ENCODE measurements at places on chromosomes 6 and 20. TPM values are rescaled to one million over a fixed set of nuclear protein-coding genes. Genes with fewer than 3 reads are reported as not detected.

GRCh38 chr6:36444470-36444869, 1.7 kb downstream of the KCTD20 start:
- H3K4me3 ChIP-seq: peak overlapping the region; percentile 86
- no peaks in the 10 kb centered on the region for H3K27me3 ChIP-seq
- H3K36me3 ChIP-seq: peaks cover 9% of the 10 kb centered on the region
- peak overlapping the region; percentile 95 for H3K27ac ChIP-seq
- peaks cover 7% of the 10 kb centered on the region for H3K4me1 ChIP-seq

- peaks cover 18% of the 10 kb centered on the region for H3K36me3 ChIP-seq
- no peak overlapping the region for H3K4me3 ChIP-seq
- no peaks in the 10 kb centered on the region for H3K27me3 ChIP-seq
- no peaks in the 10 kb centered on the region for H3K4me1 ChIP-seq
Observed at GRCh38 chr20:21357844-21358243, 39.5 kb downstream of the NKX2-4 start.

GRCh38 chr6:114267897-114268296, 74.9 kb downstream of the HS3ST5 start:
- H3K27me3 ChIP-seq: no peaks in the 10 kb centered on the region
- DNase-seq: no peak
- no peak overlapping the region for H3K4me3 ChIP-seq
- no peak overlapping the region for H3K27ac ChIP-seq
- no peaks in the 10 kb centered on the region for H3K36me3 ChIP-seq
- no peaks in the 10 kb centered on the region for H3K4me1 ChIP-seq

DNA sequence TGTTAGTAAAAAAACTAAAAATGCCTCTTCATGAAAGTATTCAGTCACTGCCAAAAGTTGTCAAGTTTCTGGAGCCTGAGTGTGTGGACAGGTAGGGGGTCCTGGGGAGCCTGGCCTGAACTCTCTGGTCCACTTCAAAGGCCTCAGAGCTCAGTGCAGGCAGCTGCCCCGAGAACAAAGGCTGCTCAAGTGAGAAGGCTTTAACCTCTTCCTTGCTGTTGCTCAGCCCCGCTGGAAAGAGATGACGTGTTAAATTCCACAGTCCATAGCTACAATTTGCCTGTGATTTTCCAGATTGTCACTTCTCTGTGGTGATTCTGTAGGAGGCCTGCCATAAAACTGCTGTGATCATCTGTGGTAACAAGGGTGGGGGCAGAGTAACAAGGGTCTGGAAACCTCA, 96.9 kb downstream of the FAM120B start:
- DNase-seq: no peak
- H3K36me3 ChIP-seq: peaks cover 31% of the 10 kb centered on the region
- no peak overlapping the region for H3K4me3 ChIP-seq
- no peaks in the 10 kb centered on the region for H3K27me3 ChIP-seq
- H3K27ac ChIP-seq: no peak overlapping the region

DNA sequence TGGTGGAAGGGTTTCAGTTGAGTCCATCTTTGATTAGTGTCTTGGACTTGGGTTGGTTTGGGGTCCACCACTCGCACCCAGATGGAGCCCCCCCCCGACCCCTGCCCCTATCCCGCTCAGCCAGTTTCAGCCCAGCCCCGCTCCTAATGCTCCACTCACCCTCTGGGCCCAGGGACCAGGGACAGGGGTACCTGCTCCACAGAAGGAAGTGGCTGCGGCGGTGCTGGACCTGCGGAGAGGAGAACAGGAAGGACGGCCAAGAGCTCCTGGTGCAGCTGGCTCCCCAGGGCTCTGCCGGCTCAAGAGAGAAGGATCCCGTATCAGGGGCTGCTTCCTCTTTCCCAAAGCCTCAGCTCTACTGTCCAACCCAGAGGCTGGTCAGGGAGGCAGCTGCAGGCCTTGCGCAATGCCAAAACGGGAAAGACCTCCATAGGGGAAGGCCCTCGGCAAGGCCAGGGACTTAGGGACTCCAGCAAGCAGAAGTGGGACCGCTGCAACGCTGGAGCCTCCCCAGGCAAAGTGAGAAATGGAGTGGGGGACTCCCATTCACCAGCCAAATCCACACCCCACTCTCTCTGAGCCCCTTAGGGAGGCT, at the start of gene SIGLEC1:
SIGLEC1 (minus strand) TSS at position 322 of the 595 bp plus-strand sequence. CDS start 5,472 bp downstream, outside the sequence.
- H3K4me1 ChIP-seq: peaks cover 5% of the 10 kb centered on the region
- no peaks in the 10 kb centered on the region for H3K36me3 ChIP-seq
- no peak for DNase-seq
- H3K27ac ChIP-seq: no peak within 1 kb of the TSS
- H3K4me3 ChIP-seq: no peak within 1 kb of the TSS

GRCh38 chr6:49736017-49736508, 8.1 kb downstream of the CRISP3 start:
- H3K27me3 ChIP-seq: no peaks in the 10 kb centered on the region
- H3K36me3 ChIP-seq: no peaks in the 10 kb centered on the region
- H3K27ac ChIP-seq: no peak overlapping the region
- DNase-seq: no peak
- no peak overlapping the region for H3K4me3 ChIP-seq

GRCh38 chr6:42440778-42441696, 10.7 kb downstream of the TRERF1 start:
- no peak for DNase-seq
- H3K27me3 ChIP-seq: no peaks in the 10 kb centered on the region
- no peaks in the 10 kb centered on the region for H3K36me3 ChIP-seq
- no peak overlapping the region for H3K27ac ChIP-seq

GRCh38 chr6:155234687-155235086, 29.1 kb upstream of the CLDN20 start:
- no peak overlapping the region for H3K4me3 ChIP-seq
- no peaks in the 10 kb centered on the region for H3K36me3 ChIP-seq
- H3K4me1 ChIP-seq: peaks cover 4% of the 10 kb centered on the region
- H3K27ac ChIP-seq: no peak overlapping the region
- H3K27me3 ChIP-seq: no peaks in the 10 kb centered on the region
- DNase-seq: no peak

DNA sequence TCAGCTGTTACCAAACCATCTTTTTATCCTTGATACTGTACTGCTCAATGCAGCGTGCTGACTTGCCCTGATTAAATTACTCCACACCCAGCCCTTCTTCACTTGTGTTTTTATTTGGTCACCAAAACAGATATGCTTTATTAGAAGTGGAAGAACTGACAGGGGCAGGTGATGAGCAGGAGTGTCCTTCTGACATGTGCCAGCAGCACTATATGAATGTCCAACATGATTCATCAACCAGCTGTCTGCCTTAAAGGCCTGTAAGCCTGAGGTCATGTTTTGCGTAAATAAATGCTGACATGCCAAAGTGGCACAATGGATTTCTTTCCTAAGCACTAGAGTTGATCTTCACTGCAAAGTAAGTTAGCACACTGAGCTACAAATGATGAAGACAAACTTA, 15.4 kb downstream of the POPDC3 start:
- H3K27ac ChIP-seq: no peak overlapping the region
- no peak for DNase-seq
- no peak overlapping the region for H3K4me3 ChIP-seq

DNA sequence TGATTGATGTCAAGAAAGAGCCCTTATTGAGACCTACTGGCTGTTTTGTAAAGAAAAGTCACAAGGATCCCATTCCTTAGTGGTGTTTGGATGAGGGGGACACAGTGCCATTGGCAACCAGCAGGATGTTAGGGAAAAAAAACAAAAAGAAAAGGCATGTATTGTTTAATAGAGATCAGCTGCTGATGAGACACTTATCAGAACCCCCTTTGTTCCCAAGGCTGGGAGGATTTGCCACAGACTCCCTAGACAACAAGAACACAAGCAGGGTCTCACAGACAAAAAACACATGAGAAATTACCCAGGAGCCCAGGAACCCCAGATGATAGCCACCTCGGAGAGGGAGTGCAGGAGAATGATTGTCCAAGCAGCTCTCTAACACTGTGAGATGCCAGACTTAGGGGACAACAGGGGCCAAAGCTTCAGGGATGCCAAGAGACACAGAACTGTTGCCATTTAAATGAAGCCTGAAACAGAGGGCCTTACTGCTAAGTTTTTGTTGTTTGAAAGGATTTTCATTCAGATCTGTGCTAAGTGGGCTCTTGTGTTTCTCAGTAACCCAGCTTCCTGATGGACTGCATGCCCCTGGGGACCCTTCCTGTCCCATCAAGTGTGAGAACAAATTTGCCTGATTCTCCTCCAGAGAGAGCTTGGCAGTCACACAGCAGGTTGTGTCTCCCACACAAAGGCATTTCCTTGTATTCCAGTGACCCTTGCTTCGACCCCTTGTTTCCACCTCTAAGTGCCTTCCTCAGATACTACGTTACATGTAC, 48.7 kb upstream of the HEY2 start:
- no peaks in the 10 kb centered on the region for H3K4me1 ChIP-seq
- no peaks in the 10 kb centered on the region for H3K36me3 ChIP-seq
- no peak for DNase-seq
- H3K27me3 ChIP-seq: no peaks in the 10 kb centered on the region
- no peak overlapping the region for H3K4me3 ChIP-seq

DNA sequence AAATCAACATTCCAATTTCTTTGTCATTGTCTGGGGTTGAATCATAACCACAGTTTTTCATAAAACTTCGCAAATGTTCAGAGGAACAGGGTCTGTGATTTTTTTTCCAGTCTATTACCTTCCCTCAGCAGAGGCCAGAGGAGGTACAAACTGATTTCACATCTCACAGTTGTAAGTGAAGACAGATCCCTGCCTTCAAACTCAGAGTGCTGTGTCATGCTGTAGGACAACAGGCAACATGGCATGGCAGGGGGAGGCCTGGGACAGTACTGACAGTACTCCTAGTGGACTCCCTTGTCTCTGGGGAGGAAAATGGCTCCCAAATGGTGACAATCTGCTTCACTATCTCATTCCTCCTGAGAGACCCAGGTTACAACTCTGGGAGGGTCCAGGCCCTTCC, 308.6 kb downstream of the CDC5L start:
- H3K27ac ChIP-seq: no peak overlapping the region
- H3K4me1 ChIP-seq: no peaks in the 10 kb centered on the region
- no peak for DNase-seq
- no peaks in the 10 kb centered on the region for H3K27me3 ChIP-seq

GRCh38 chr6:35185302-35185681, 28.5 kb upstream of the SCUBE3 start:
- no peaks in the 10 kb centered on the region for H3K27me3 ChIP-seq
- DNase-seq: no peak
- H3K4me1 ChIP-seq: no peaks in the 10 kb centered on the region
- no peak overlapping the region for H3K4me3 ChIP-seq
- H3K36me3 ChIP-seq: no peaks in the 10 kb centered on the region

- H3K36me3 ChIP-seq: no peaks in the 10 kb centered on the region
- no peaks in the 10 kb centered on the region for H3K27me3 ChIP-seq
- H3K4me1 ChIP-seq: no peaks in the 10 kb centered on the region
Observed at GRCh38 chr6:154139892-154140291, 100.9 kb downstream of the OPRM1 start.

- peak overlapping the region; percentile 79 for H3K27ac ChIP-seq
- DNase-seq: peak; percentile 84
- peaks cover 33% of the 10 kb centered on the region for H3K4me1 ChIP-seq
- no peaks in the 10 kb centered on the region for H3K27me3 ChIP-seq
Observed at GRCh38 chr6:34810936-34811632, 19.2 kb downstream of the BLTP3A start.

GRCh38 chr6:69238067-69238466, 558.7 kb downstream of the LMBRD1 start:
- no peak for DNase-seq
- no peaks in the 10 kb centered on the region for H3K36me3 ChIP-seq
- H3K4me1 ChIP-seq: no peaks in the 10 kb centered on the region
- no peaks in the 10 kb centered on the region for H3K27me3 ChIP-seq
- H3K4me3 ChIP-seq: no peak overlapping the region
- no peak overlapping the region for H3K27ac ChIP-seq

DNA sequence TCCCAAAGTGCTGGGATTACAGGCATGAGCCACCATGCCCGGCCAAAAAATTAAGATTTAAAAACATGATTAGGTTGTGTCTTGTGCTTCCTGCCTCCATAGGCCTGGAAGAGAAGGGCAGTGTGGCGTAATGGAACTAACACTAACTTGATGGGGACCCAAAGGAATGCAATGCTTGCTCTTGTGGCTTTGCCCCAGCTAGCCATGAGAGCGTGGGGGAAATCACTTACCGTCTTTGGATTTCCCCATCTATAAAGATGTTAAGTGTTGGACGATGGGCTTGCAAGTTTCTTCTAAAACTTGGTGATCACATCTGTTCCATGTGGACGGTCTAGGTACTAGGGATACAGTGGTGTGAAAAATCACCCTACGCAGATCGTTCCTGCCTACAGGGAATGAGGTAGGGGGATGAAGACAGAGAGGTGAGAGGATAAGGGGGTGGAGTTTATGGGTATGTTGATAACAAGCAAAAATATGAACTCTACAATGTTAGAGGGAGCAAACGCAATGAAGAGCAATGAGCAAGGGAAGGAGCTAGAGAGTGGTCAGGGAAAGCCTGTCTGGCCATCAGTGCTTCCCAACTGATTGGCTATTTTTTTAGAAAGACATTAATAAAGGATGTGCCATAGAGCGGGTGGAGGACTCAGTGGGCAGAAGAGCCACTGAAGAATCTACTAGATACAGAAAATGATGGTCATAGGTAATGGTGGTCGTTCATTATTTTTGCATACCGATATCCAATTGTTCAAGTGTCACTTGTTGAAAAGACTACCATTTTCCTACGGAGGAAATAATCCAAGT, 165.2 kb downstream of the BCAS1 start:
- no peak for DNase-seq
- H3K4me3 ChIP-seq: no peak overlapping the region
- H3K27ac ChIP-seq: peak overlapping the region; percentile 72
- no peaks in the 10 kb centered on the region for H3K27me3 ChIP-seq
- H3K4me1 ChIP-seq: peaks cover 43% of the 10 kb centered on the region
- no peaks in the 10 kb centered on the region for H3K36me3 ChIP-seq

DNA sequence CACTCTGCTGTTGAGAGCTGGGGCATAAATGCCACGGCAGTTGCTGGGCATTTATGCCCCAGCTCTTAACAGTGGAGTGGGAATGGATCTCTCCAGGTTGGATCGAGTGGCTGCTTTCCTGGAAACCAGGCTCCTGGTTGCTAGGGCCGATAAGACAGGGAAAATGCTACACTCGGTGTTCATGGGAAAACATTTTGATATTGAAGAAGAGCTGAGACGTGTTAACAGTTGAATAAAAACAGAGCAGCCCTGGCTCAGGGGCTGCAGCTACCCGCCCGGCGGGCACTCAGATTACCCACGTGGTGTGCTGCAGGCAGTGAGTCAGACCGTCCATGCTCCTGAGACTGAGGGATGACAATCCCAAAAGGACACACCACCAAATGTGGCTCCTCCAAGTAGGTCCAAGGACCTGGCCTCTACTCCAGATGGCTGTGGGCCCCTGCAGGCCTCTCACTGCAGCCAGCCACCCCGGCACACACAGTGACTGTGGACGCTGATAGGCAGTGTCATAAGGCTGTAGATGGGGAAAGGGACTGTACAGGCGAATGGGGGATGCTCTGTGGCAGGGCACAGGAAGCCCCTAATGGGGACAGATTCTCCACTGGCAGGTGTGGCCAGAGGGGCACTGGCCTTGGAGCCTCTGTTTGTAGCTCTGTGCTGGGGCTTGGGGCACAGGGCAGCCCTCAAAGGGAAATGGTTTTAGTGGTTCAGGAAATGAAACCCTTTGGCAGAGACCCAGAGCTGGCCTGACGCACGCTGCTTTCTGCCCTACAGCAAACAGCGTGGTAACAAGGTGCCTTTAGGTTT, 237.8 kb downstream of the LY86 start:
- H3K27me3 ChIP-seq: no peaks in the 10 kb centered on the region
- no peaks in the 10 kb centered on the region for H3K36me3 ChIP-seq
- DNase-seq: peak; percentile 69
- no peak overlapping the region for H3K4me3 ChIP-seq
- peaks cover 23% of the 10 kb centered on the region for H3K4me1 ChIP-seq
- no peak overlapping the region for H3K27ac ChIP-seq

- no peaks in the 10 kb centered on the region for H3K27me3 ChIP-seq
- no peaks in the 10 kb centered on the region for H3K4me1 ChIP-seq
- no peak for DNase-seq
- H3K27ac ChIP-seq: no peak overlapping the region
- H3K36me3 ChIP-seq: no peaks in the 10 kb centered on the region
Observed at GRCh38 chr6:134844120-134844519, 105.8 kb downstream of the ALDH8A1 start.

The ADGRF1 gene
- not detected for polyA plus RNA-seq

The CD24 gene
- polyA plus RNA-seq: 5.5 TPM

The SYCP2 gene
- polyA plus RNA-seq: not detected

All from GM12878 (cell line).